Endothelial cell (in vitro differentiated cells): ENCODE measurements at places on chromosomes 13 and 19.

DNA sequence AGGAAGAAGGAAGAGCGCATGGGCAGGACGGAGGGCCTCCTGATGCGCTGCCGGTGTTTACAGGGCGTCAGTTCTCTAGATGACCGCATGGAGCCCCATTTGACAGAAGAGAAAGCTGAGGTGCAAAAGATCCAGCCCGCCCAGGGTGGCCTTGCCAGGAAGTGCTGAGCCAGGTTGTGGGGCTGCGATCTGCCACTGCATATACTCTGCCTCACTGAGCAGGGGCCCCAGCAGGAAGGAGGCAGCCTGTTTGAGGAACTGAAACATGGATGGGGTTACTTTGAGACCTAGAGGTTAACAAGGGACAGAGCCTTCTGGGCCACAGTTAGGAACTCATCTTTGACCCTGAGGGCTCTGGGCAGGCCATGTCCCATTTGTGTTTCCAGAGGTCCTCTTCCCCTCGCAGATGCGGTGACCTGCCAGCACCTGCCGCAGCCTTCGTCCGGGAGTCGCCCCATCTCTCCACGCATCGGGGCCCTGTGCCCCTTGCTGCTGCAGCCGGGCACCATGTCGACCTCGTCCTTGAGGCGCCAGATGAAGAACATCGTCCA, 3.2 kb downstream of the EPN1 start:
- DNase-seq: no peak

DNA sequence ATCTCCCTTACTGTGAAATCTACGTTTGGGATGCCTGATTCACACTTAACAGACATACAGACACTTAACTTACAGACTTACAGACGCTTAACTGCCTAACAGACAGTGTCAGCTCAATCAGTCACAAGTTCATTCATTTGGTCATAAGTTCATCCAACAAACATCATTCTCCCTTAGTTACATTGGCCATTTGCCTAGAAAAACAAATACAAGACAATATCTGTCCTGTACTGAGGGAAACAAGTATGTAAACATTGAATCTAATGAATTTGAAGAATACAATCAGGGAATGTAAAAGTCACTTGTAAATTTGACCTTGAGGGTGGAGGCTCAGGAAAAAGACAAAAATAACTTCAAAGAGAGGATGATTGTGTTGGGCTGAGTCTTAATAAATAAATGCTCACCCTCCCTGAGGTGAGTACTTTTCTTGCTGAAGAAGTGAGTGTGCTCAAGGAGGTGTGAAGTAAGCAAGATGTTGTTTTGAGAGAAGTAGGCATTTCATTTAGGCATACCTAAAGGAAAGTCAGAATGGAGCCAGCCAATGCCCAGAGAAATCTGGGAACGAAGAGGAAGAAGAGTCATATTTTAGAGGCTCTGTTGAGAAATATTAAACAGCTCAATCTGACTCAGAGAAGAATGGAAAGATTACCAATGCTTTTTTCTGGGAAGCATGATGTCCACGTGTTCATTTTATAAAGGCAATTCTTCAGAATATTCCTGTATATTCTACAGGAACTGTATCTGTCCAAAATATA, 958.4 kb upstream of the SLC10A2 start:
- no peak for DNase-seq

- DNase-seq: peak; percentile 83
These were observed 57.3 kb downstream of the CEBPG start for GRCh38 chr19:33430674-33431277.

DNA sequence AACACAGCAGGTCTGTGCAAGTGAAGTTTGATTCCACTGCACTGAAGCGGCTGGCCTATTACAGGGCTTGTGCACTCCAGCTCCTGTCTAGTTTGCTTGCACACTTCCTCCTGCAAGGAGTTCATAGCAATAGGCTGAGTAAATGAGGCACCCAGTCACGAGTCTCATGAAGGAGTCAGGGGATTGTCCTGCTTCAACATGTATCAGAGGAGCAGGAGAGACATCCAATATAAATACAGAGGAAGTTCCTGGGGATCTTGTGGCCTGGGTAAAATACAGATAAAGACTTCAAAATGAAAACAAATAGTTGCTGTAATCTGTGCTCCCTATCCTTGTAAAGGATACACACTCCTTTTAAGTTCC, 259.9 kb downstream of the SLITRK1 start:
- no peak for DNase-seq

DNA sequence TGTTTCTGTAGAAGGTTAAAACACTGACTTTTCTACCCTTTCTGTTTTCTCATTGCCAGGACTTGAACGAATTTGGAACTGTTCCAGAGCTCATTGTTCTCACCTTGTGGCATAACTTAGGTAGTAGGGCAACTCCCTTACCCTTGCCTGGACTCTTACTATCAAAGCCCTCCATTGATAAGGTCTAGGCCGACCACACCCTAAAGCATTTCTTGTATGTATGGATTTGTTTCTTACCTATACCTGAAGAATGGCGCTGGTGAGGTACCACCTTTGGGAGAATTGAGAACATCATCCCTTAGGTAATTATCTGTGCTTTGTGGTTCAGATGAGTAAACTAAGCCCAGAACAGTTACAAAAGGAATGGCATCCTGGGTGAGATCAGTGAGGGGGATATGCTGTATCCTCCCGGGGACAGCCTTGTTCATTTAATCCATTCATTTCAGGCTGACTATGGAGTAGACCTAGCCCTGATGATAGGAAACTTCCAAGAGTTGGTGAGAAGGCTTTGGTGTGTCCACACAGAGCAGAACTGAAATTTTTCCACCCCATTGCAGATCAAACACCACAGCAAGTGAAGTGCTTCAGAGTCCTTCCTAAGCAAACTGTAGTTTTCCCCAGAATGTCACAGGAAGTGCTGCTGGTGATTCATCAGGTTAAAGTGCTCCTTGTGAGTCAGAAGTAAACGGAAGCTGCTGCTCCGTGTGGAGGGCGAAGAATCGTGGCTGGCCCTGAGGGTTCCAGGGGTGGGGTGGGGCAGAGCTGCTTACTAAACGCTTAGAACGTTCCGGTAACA, 113.0 kb downstream of the TEX26 start:
- DNase-seq: no peak

DNA sequence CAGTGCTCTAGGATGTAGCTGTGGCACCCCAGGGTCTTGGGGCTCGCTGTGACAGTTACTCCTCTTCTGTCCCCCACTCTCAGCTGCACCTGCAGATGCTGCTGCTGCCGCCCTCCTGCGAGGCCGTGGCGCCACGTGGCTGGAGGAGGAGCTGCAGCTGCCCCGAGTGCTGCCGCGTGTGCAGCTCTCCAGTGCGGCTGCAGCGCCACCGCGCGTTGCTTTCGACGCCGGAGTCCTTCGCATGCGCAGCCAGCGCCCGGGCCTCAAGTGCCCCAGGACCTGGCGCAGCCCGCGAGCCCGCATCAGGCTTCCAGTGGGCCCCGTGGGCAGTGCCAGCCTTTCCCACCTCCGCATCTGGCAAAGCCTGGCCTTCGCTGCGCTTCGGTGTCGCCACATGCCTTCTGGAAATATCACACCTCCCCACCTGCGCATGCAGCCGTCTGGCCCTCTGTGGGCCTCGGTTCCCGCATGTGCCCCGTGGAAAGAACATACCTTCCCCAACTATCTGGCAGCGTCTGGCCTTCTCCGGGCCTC, 692 bp upstream of the ZNF580 start:
- DNase-seq: no peak

GRCh38 chr13:41491436-41491835, 34.1 kb downstream of the RGCC start:
- no peak for DNase-seq

GRCh38 chr13:48400090-48400694, 12.7 kb downstream of the LPAR6 start:
- no peak for DNase-seq

- no peak for DNase-seq
These were observed 741.0 kb upstream of the KLHL1 start for GRCh38 chr13:70849222-70849621.

DNA sequence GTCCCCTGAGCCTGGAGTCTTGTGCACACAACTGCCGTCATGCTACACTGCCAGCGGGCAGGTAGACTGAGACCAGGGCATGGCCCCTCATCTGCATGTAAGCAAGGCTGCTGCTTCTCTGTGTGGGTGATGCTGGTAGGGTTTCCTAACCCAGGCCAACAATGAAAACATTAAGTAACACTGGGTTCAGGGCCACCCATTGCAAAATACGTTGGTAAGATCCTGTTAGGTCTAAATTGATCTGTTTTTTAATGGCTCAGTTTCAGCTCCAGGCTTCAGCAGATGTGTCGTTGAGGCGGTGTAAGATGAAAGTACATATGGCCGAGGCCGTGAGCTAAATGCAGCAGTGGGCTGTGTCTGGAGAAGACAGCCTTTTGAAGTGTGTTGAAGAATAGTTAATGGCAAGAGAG, 383.4 kb downstream of the IRS2 start:
- no peak for DNase-seq

- no peak for DNase-seq
These were observed 117.0 kb downstream of the RFC3 start for GRCh38 chr13:33934951-33935371.

- DNase-seq: no peak
These were observed 57.9 kb upstream of the C1QTNF9 start for GRCh38 chr13:24251525-24251924.

DNA sequence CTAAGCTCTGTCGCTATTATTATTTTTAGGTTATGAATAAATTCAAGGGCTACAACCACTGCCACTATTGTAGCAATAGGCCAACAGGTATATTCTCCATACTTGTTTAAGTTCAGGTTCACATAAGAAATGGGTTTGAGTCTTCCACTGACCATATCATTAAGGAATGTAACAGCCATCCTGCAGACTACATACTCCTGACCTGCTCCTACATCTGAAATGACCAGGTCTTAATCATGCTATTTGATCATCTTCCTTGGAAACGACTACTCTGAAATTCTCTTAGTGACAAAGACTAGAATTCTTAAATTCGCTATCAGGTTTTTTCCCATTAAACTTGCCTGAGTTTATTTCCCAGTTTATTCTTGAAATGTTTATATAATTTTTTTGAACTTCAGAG, 66.8 kb downstream of the IPO5 start:
- DNase-seq: no peak

DNA sequence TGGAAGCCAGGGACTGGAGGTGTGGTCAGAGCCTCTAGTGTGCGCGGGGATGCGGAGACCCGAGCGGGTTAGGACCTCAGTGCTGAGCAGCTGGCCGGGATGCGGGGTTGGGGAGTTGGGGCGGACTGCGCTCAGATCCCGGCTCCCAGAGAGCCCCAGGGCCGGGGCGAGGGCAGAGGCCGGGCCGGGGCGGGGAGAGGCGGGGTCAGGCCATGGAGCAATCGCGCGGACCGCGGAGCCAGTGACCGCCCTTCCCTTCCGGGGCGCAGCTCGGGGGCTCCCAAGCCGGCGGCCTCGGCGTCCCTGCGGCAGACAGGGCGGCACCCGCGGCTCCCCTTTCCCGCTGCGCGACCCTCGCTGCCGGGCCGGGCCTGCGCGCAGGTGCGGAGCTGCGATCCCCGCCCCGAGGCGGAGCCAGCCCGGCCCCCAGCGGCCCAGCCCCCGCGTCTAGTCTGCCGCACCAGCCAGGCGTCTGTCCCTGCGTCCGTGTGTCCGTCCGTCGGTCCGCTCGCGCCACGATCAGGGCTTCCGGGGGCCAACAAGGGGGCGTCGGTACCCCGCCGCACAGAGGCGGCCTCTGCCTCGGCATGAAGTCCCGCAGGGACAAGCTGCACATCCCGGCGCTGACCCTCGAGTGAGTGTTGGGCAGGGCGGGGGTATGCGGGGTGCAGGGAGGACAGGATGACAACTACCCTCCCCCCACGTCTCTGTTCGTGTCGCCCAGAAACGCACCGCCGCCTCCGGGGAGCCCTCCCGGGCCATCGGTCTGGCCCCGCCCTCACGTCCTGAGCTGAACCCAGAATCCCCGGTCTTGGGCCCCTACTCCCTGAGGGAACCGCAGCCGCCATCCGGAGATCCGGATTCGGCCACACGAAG, 12.4 kb downstream of the MAST3 start:
- no peak for DNase-seq
